ENCODE measurements at places on chromosomes 4 and X.

DNA sequence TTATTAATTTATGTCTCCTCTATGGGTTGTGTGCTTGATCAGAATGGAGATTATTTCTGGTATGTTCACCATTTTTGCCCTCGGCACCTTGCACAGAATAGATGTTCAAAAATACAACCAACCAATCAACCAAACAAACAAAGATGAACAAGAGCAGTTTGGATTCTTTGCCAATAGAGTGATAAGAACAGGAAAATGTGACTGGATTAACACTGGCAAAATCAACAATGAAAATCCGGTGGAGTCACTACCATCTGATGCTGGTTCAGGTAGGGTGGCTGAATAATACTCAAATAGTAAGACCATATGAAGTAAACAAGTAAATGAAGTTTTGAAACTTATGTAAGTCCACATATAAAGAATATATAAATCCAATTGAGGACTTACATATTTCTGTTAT, 685.0 kb upstream of the EPHA5 start:
- DNase-seq = no peak

DNA sequence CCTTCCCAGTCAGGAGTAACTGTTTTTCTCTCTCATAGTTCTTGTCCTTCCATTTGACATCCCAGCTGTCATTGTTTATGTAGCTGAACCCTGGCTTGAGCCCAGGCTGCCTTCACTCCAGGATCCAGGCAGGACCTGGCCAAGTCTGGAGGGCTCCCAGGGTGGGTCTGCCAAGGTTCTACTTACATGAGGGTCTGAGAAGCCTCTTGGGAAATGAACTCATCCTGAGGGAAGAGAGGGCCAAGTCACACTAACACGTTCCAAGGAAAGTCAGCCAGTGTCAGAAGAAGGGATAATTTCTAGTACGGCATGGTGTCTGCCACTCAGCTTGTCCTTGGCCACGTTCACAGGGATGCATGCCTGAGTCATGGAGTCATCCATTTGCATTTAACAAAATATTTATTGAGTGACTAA, 54.8 kb upstream of the SRD5A3 start:
- no peak for DNase-seq

- peak; percentile 4 for DNase-seq
Observed at GRCh38 chrX:47831788-47832187, 4.9 kb upstream of the ZNF81 start.

DNA sequence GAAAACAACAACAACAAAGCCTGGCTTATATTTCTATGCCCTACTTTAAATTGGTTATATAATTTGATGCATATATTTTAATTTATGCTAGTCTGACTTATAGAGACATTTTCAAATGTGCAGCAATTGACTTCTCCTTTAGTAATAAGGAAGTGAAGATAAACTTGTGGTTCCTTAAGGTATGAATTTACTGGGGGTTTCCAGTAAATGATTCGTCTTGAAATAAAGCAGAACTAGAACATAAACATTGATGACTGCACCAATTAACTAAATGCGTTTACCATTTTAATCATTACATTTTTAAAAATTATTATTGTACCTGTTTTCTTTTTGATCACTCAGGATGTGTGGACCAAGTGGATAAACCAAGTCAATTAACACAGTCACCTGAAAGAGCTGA, 99.6 kb upstream of the CCSER1 start:
- DNase-seq = no peak

DNA sequence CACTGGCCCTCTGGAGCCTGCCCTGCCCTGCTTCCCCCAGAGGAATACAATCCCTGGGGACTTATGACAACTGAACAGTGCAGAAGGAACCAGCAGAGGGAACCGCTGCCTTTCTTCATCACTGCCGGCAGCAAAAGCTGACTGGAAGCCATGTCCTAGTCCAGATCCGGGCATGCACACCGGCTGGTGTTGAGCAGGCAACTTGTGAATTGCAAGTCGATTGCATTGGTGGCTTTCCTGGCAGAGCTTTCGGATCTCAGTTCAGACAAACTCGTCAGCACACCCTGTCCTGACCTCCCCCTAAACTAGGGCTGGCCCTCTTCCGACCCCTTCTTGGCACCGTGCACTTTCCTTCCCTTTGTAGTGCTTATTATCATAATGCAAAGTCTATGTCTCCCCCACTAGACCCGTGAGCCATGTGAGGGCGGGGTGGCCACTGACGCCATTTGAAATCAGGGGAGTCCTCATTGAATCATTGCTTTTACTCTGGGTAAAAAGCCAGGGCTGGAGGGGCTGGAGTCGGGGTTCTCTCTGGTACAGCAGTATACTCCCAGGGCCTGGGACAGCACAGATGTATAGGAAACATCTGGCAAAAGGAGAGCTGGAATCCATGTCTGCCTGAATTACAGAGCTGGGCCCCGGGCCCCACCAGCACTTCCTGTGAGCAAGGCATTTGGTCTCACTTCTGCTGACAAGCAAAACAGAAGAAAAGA, 1.8 kb downstream of the ARHGAP4 start:
- DNase-seq = no peak

- DNase-seq = no peak
Observed at GRCh38 chr4:141637565-141637964, 1.2 kb downstream of the IL15 start.

DNA sequence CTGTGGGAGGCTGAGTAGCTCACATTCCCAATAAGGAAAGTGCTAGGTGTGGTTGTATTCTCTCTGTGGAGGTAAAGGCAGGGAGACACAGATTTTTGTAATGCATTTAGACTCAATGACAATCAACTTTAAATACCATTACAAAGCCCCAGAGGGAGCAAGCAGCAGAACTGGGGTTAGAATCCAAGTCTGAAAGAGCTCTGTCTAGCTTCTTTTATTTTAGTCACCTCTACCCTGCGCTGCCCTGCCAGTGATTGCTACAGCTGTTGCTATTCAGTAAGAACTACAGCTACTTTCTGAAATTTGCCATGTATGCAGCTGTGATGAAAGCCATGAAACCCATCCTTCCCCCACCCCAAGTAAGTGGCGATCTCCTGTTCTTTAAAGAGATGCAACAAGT, 22.5 kb downstream of the SLC39A8 start:
- DNase-seq = no peak

GRCh38 chr4:5204781-5205180, 153.5 kb downstream of the STK32B start:
- no peak for DNase-seq

DNA sequence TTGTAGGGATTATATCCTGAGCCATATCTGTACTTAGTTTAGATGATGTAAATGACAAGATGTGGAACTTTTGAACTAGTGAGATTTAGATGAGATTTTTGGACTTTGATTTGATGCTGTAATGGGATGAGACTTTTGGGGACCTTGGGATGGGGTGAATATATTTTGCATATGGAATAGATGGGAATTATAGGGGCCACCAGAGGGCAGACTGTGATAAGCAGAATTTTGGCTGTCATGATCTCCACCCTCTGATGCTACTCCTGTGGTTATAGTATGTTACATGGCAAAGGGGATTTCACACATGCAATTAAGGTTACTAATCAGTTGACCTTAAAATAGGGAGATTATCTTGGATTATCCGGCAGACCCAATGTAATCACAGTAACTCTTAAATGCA, 214.0 kb upstream of the NHS start:
- DNase-seq = no peak
